ENCODE measurements at places on chromosomes 3 and 15.

DNA sequence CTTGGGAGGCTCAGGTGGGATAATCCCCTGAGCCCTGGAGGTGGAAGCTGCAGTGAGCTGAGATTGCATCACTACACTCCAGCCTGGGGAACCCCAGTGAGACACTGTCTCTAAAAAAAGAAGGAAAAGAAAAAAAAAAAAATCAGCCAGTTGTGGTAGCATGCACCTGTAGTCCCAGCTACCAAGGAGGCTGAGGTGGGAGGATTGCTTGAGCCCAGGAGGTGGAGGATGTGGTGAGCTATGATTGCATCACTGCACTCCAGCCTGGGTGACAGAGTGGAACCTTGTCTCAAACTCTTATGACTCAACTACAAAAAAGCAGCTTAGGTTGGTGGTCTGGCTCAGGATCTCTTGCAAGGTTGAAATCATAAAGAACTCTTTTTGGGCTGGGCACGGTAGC, 19.3 kb upstream of the GPX1 start:
- no peak for DNase-seq

- no peak for DNase-seq
Measured at GRCh38 chr15:37698679-37699078, 235.8 kb upstream of the TMCO5A start.

GRCh38 chr3:8972639-8973038, 9.4 kb upstream of the RAD18 start:
- no peak for DNase-seq

DNA sequence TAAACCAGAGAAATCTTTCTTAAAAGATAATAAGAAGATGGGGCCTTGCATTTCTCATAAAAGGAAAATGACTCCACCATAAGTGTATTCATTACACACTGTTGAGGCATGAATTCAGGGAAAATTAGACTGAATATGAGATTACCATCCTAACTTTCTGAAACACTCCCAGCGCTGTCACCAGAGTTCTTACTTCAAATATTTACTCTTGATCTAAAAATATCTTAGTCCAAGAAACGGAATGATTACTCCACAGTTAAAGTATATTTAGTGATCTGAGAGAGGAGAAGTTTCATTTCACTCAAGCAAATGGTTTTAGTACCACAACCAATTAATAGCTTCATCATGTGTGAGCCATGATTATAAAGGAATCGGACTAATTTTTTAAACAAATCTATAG, 300.3 kb downstream of the ZBTB20 start:
- no peak for DNase-seq

DNA sequence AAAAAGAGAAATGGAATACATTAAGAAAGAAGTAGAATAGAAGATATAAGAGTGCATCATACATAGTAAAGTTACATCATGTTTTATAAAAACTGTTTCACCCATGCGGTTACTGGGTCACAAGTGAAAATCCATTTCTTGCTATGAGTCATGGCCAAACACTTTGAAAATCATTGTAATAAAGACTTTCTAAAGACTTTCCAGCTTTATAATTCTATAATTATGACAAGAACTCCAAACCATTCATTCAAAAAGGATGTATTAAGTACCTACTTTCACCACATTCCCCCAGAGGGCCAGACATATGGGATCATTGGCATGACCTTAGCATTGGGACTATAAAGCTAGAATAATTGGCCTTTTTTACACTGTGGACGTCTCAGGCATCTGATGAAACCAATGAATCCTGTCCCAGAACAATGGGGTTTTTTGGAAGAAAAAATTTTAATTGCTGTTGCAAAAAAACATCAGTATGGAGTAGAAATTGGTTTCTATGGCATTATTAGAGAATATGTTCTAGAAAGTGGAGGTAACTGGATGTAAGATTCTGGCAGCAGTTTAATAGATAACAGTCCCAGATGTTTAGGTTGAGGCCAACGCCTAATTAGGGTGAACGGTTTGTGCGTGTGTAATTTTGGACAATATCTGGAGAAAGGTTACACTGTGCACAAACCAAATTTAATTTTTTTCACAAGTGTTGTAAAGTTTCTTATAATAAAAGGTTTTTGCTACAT, 3.3 kb upstream of the SKIC8 start:
- DNase-seq: no peak

- DNase-seq: no peak
Measured at GRCh38 chr3:42081838-42082473, 9.2 kb upstream of the TRAK1 start.

DNA sequence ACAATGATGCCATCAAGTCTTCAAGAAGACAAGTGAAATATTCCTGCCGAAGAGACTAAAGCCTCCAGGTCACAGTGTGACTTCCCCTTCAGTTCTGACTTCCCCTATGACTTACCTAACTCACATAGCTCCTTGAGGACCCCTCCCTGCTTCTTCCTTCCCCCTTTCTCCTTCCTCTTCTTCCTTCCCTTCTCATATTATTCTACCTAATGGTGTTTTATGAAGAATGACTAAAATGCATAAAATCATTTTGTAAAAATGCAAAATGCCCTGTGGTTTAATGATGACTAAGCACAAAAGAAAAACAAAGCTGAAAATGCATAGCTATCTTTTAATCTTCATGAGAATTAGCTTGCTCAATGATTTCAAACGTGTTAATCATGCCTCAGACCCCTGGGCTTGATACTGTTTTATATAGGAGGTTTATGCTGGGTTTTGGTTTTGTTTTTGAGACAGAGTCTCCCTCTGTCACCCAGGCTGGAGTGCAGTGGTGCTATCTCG, 26.1 kb upstream of the TM4SF4 start:
- DNase-seq: no peak

DNA sequence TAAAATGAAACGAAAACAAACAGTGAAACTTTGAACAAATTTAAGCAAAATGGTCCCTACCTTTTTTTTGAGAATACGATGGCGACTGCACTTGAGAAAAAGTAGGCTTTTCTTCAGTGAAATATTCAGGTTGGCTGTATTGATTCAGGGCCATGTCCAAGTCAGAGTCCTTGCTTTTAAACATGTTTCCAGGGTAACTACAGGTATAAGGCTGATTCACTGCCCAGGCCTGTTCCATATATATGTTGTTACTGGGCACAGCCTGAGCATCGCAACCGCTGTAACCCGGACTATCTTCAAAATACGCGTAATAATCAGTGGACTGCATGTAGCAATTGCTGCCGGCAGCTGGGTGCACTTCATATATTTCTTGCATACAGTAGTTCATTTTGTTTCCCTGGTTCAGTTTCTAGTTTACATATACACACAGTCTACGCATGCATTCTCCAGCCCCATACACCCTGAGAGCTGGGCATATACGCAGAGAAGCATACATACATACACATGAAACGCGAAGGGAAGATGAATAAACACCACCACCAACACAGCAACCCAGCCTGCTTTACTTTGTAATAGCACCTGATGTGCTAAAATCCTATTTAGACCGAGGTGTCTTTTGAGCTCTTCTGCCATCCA, 220.0 kb downstream of the NR1D2 start:
- DNase-seq: no peak

GRCh38 chr3:11307830-11308432, 35.7 kb downstream of the ATG7 start:
- no peak for DNase-seq

DNA sequence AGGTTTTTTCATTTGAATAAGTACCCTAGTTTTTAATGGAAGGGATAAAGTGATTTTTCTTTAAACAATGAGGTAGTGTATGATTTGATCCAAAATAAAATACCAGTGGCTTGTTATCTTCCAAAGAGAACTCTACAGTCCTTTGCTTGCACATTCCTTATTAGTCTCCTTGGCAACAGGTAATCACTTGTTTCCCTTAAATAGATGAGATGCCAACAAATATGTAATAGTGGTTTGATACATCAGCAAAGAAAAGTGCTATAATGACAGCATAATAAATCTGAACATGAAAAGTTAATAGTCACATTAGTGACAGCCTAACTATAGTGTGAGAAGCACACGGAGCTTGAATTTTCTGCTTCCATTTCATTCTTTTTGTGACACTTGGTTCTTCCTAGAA, 360.2 kb downstream of the ZNF385D start:
- DNase-seq: no peak

DNA sequence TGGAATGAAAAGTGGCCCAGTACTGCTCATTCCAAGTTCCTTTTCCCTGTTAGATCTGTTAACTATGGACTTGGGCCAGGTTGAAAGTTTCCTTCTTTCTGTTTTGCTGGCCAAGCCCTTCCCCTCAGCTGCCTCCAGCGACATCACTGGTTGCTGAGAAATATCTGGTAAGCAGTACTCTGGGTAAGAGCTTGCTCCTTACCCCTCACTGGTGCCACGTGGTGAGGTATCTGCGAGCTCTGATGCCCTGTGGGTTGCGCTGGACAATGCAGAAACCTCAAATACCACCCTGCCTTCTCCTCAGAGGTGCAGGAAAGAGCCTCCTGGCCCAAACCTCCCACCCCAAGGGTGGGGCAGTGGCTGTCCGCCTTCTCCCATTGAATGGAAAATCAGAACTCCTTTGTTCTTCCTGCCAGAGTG, 42.9 kb upstream of the APH1B start:
- DNase-seq: no peak

GRCh38 chr3:142644502-142644901, 48.3 kb downstream of the PLS1 start:
- DNase-seq: no peak

GRCh38 chr15:79874242-79874641, 22.6 kb downstream of the MTHFS start:
- no peak for DNase-seq
